Astrocyte of the spinal cord (primary cell): ENCODE measurements at places on chromosomes 4 and X.

GRCh38 chr4:128686810-128687209 lies 122.7 kb upstream of the JADE1 start:
- DNase-seq, result no peak

GRCh38 chr4:127211650-127212560 lies 420.9 kb upstream of the INTU start:
- DNase-seq, result peak; percentile 9

DNA sequence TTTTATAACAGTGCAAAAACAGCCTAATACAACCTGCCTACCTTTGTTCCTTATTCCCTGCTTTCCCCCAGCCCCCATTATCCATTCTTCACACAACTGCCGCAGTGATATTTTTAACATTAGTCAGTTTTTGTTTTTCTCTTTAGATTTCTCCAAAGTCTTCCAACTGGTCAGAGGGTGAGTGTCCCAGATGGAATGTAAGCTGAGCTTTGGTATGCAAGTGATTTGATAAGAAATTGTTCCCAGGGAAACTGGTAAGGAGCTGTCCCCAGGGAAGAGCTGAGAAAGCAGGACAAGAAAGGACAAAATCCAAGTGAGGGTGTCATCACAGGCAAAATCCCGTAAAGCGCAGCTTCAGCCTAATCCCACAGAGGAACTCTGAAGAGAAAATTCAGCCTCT lies 475.5 kb upstream of the ADGRL3 start:
- DNase-seq, result peak; percentile 83

GRCh38 chr4:159010563-159011260 lies 92.2 kb upstream of the RAPGEF2 start:
- peak; percentile 77 for DNase-seq

DNA sequence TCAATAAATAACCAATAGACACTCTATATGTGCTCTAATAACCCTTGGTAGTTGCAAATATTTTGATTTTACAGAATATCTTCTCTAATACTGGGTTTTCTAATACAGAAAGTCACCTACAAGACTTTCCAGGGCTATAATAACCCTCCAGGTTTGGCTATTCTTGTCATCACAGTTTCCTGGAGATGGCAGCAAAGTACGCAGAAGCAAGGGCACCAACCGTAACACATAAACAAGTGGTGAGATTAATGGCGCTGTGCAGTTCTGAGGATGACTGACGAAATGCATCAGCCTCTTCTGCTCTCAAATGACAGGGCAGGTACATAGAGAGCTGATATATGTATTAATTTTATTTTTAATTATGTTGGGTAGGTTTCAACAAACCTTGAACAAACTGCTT lies 122.4 kb downstream of the C4orf33 start:
- DNase-seq, result peak; percentile 48

GRCh38 chr4:41290479-41290878 lies 33.8 kb downstream of the UCHL1 start:
- no peak for DNase-seq

GRCh38 chr4:124903995-124904722 lies 191.6 kb upstream of the ANKRD50 start:
- DNase-seq, result peak; percentile 84

GRCh38 chr4:151968643-151969042 lies 207.8 kb upstream of the GATB start:
- no peak for DNase-seq

DNA sequence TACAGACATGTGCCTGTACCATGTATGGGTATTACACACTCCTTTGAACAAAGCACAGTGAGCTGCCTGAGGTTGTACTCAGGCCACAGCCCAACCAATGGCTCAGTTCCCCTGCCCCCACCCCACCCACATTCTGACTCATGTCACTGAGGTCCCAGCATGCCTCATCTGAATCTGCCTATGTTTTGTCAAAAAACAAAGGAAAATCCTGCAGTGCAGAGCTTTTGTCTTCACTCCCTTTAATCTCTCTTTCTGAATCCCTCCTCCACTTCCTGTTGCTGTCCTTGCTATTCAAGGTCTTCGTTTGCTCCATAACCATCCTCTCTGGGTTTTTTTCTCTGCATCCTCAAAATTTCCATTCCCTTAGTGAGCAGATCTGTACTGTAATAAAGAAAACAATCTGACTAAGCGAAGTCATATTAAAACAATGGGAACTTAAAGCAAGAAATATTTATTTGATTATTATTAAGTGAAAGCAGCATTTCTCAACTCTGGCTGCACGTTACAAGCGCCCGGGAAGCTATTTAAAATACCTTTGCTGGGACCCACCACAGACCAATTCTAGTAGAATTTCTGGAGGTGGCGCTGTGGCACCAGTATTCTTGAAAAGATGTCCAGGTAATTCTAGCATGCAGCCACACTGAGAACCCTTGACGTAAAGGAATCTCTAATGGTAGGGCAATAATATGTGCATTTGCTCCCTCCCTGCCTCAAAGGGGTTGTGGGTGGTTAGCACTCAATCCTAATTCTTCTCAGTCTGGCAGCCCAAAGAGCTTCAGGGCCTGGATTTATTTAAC lies 8.7 kb downstream of the GUCY2F start:
- DNase-seq, result peak; percentile 77

- no peak for DNase-seq
Observed at GRCh38 chrX:137792214-137792613, 226.3 kb downstream of the ZIC3 start.

GRCh38 chr4:54144199-54144598 lies 44.2 kb downstream of the GSX2 start:
- DNase-seq, result no peak

DNA sequence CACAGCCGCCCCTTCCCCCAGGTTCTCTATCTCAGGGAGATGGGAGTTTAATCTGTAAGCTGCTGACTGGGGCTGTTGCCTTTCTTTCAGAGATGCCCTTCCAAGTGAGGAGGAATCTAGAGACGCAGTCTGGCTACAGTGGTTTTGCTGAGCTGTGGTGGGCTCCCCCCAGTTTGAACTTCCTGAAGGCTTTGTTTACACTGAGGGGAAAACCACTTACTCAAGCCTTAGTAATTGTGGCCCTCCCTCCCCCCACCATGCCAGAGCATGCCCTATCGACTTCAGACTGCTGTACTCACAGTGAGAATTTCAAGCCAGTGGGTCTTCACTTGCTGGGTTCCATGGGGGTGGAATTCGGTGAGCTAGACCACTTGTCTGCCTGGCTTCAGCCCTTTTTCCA lies 131.3 kb downstream of the FAAH2 start:
- no peak for DNase-seq
